A549 treated with AZD2906 at 1 μM for 4 hours (cell line): ENCODE measurements at places on chromosomes 1 and 21. TPM values are rescaled to one million over a fixed set of nuclear protein-coding genes. Genes with fewer than 3 reads are reported as not detected.

CRB1 gene
- not detected in 5 replicates for total RNA-seq

CFAP74 gene
- 0.02 to 0.07 TPM (median 0.06 TPM) in 3 of 5 replicates, not detected in the others for total RNA-seq

ACBD6 gene
- total RNA-seq = 52.9 to 56.8 TPM (median 54.9 TPM) in 5 replicates

TBX15 gene
- total RNA-seq = 0.02 to 0.08 TPM (median 0.05 TPM) in 4 of 5 replicates, not detected in the other

USH2A gene
- total RNA-seq = not detected in 5 replicates

UBL4B gene
- total RNA-seq = 0.03 to 0.08 TPM in 2 of 5 replicates, not detected in the others

KIF14 gene
- total RNA-seq = 6.9 to 11.2 TPM (median 9.2 TPM) in 5 replicates
